ENCODE measurements at places on chromosomes 6 and 20. TPM values are rescaled to one million over a fixed set of nuclear protein-coding genes. Genes with fewer than 3 reads are reported as not detected.
A peak's percentile ranks its signal among the peaks of the same experiment; 100 is the strongest.

The VSTM2L gene
- 0.66 TPM for polyA plus RNA-seq

The EPPIN gene
- polyA plus RNA-seq, result not detected

The SULF2 gene
- 0.32 TPM for polyA plus RNA-seq

The PLA2G7 gene
- not detected for polyA plus RNA-seq

The SNRPB2 gene
- polyA plus RNA-seq, result 101 TPM

GRCh38 chr6:168527451-168528210 lies 86.6 kb downstream of the SMOC2 start:
- DNase-seq, result peak; percentile 72

DNA sequence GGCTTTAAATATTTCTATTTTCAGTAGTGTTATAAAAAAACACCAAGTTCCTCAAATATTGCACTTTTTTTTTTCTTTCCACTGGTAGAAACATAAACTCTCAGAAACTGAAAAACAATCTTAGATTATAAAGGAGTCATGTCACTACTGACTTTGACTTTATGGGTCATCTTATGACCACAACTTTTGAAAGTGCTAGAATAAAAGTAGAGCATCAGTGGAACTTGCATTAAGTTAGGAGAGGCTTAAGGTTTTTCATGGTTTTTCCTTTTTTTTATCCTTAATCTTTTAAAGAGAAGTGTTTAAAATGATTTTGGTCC lies 56.6 kb upstream of the SUPT3H start:
- DNase-seq, result no peak

DNA sequence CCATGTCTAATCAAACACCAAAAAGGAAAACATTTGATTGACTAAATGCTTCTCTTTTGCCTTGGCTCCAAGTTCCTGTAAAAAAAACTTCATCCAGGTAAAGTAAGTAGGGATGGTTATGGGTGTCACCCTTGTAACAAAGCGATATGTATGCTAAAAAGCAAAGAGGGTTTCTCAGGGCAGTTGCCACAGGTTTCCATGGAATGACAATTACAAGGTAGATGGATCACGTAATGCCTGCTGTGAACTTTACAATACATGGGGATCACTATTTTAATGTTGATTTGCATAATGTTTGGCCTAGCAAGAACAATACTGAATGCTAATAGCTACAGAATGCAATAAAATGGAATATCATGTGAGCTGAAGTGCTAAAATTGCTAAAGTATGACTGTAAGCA lies 2.9 kb upstream of the BMP2 start:
- no peak for DNase-seq

- DNase-seq, result no peak
Observed at GRCh38 chr6:32954986-32955802, 2.3 kb upstream of the HLA-DMA start.

DNA sequence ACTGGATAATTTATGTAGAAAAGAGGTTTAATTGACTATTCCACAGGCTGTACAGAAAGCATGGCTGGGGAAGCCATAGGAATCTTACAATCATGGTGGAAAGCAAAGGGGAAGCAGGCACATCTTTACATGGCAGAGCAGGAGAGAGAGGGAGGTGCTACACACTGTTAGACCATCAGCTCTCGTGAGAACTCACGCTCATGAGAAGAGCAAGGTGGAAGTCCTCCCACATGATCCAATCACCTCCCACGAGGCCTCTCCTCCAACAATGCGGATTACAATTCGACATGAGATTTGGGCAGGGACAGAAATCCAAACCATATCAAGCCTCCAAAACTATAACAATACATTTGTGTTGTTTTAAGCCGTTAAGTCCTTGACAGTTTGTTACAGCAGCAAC lies 257.1 kb upstream of the KCNG1 start:
- no peak for DNase-seq

Measured in fibroblast of lung (primary cell).